Fibroblast of skin of right quadriceps (primary cell): ENCODE measurements at places on chromosomes 16 and 17.

DNA sequence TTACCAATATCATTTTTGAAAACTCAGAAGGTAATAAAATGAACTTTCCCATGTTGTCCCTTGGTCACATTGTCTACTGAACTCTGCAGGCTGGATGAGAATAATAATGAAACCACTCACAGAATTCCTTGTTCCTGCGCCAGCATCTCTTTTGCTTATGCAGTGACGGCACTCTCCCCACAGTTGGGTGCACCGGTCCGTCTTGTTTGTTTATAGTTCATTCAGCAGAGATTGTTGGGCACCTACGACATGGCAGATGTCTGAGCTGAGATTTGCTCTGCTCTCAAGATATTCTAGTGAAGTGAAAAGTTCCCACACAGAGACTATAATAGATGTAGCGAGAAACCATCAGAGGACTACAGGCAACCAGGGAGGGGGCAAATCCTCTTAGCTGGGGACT, 375.7 kb upstream of the CDH11 start:
- no peak for DNase-seq

GRCh38 chr16:47136099-47136842, 7.5 kb downstream of the NETO2 start:
- DNase-seq: peak; percentile 19

- no peak for DNase-seq
Observed at GRCh38 chr16:16017812-16018211, 68.4 kb downstream of the ABCC1 start.

GRCh38 chr17:28346199-28346580, 10.6 kb downstream of the TNFAIP1 start:
- DNase-seq: no peak

DNA sequence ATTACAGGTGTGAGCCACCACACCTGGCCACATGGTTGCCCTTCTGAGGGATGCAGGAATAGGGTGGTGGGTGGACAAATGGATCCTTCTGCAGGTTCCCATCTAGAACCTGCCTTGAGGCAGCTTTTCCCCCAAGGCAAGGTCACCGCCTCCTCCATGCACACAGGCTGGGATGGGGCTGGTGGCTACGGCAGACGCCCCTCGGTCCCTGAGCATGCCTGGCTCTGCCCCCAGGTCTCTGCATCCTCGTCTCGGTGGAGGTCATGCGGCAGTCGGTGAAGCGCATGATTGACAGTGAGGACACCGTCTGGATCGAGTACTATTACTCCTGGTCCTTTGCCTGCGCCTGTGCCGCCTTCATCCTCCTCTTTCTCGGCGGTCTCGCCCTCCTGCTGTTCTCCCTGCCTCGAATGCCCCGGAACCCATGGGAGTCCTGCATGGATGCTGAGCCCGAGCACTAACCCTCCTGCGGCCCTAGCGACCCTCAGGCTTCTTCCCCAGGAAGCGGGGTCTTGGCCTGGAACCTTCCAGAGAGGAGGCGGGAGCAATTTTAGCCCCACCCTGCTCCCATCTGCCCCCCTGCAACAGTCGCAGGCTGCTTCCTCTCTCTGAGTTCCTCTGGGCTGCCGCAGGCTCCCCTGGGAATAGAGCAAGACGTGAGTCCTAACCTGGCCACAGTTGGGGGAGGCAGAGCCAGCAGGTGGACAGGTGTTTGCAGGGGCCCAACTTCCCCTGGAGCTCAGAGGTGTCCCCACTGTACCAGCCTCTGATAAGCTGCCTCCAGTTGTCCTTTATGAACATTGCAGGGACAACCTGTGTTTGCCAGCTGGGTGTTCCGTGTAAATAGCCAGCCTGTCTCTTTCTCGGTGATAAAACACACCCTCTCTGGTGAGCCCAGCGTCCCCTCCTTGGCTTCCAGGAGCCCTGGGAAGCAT, 11.7 kb downstream of the CACNG1 start:
- no peak for DNase-seq

- DNase-seq: no peak
Observed at GRCh38 chr17:70646673-70647072, 477.3 kb downstream of the KCNJ2 start.

GRCh38 chr16:75938818-75939217, 212.5 kb upstream of the CPHXL start:
- peak; percentile 64 for DNase-seq

DNA sequence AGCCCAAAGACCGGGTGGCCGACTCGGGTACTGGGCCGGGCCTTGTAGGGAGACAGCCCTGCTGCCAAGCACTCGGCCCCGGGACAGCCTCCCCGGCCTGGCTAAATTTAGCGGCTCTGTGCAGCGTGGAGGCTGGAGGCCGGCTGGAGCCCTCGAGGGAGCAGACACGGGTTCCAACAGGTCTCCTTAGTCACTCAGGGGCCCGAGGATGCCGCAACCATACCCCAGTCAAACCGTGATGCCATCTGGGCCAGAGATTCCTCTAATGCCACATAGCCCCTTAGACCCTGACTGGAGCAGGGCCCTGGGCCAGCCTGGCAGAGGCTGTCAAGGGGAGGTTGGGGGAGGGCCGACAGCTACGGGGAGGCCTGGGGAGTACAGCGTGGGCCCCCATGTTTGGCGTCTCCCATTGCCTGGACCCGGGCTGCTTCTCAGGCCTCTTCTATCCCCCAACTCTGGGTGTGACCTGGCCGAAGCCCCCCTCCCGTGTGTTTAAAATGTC, 2.9 kb upstream of the P2RX1 start:
- DNase-seq: no peak

- DNase-seq: no peak
Observed at GRCh38 chr17:67359960-67360791, 6.2 kb downstream of the PSMD12 start.

DNA sequence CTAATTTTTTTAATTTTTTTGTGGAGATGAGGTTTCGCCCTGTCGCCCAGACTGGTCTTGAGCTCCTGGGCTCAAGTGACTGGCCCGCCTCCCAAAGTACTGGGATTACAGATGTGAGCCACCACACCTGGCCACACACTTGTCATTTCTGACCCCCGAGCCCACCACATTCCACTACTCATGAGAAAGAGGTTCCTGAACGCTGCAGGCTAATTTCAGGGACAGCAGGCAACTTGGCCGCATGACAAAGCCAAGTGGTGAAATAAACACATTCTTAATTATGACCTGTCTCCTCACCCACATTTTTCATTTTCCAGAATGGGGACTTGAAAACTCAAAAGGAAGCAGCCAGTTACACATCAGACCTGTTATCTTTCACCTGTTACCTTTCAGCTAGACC, 114.5 kb downstream of the ABCC6 start:
- no peak for DNase-seq

DNA sequence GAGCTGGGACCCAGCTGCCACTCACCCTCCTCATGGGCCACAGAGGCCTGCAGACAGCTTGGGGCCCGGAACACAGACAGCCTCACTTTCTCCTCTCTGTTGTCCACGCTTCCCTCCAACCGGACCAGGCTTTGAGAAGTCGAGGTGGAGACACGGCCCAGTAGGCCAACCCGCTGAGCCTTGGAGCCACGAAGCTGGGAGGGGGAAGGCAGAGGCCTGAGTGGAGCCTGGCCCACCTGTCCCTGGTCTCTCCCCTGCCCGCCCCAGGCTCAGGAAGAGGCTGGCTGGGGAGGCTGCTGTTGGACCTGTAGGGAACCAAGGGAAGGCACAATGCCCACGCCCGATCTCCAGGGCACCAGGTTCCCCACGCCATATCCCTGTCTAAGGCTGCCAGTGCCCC, 48.1 kb downstream of the RMI2 start:
- DNase-seq: no peak

DNA sequence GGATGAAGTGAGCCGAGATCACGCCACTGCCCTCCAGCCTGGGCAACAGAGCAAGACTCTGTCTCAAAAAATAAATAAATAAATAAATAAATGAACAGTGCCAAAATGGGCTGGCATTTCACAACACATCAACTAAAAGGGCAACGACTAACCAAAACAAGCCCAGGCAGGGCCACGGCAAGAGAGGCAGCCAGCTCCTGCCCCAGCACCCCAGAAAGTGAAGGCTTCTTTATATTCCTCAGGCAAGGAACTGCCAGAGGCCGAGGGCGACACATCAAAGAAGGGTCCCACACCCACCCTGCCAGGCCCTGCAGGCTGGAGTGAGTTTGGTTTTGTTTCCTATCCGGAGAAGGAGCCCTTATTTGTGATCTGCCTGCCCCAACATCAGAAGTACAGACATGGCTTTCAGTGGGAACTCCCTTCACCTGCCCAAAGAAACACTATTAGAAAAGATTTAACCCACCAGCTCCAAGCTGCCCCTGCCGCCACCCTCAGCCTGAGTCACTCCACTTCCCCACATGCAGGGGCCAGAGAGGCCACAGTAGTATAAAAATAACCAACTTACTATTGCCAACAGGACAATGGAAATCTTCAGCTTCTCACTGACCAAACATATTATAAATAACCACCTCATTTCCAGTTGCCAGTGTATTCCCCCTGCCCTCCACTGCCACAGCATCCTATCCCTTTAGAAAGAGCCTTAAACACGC, 8.0 kb downstream of the FBXO31 start:
- no peak for DNase-seq

DNA sequence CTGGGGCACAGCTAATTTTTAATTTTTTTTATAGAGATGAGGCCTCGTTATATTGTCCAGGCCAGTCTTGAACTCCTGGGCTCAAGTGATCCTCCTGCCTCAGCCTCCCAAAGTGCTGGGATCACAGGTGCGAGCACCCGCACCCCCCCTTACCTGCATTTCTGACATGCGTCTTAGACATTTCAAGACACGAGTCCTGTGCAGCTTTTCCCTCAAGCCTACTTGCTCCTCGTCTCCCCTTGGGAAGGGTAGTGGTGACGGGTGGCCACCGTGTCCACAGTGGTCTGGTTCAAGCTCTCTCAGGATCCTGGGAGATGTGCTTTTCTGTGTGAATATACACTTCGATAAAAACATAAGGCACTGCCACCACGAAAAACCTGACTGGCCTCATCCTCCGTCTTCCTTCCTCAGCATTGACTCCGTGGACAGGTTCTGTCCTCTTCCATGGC, 9.6 kb downstream of the CANT1 start:
- no peak for DNase-seq

DNA sequence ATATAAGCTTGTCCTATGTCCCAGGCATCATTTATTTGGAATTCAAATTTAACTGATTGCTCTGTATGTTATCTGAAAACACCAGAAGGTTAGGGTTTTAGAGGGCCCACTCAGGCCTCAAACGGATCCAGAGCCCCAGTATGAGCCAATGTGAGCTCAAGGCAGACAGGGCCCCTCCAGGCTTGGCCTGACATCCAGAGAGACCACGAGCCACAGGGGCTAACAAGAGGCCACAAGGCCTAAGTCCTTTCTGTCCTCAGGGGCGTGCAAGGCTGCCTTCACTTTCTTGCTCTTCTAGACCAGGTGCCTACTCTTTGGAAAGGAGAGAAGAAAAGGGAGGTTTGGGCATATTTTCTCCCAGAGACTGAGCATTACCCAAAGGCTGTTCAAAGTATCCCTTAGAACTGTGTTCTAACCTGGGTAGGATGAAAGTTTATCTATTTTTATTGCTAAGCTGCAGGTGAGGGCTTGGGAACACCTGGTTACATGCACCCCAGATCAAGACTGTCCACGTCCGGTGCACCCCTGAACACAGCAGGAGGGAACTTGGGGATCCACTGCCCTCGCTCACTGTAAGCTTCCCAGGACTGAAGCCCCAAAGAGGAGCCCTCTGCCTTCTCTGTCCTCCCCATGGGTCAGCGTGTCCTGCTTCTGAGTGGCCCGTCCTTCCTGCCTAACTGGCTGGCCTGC, 1.5 kb upstream of the ENGASE start:
- no peak for DNase-seq

GRCh38 chr17:36501963-36502362, 15.5 kb downstream of the ZNHIT3 start:
- no peak for DNase-seq

DNA sequence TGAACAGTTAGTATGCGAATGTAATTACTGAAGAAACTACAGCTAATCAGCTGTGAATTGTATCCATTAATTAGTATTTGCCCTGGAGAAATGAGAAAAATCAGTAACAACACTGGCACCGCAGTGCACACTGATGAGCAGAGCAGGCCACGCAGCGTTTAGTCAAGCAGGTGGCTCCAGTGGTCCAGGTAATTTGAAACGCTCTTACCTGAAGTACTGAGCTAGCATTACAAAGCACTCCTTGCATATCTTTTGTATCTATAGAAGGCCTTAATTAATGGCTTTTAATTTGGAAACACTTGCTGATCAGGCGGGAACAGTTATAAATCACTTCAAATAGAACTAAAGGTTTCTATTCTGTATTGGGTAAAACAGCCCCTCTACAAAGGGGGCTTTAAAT, 76.4 kb downstream of the TOX3 start:
- no peak for DNase-seq

DNA sequence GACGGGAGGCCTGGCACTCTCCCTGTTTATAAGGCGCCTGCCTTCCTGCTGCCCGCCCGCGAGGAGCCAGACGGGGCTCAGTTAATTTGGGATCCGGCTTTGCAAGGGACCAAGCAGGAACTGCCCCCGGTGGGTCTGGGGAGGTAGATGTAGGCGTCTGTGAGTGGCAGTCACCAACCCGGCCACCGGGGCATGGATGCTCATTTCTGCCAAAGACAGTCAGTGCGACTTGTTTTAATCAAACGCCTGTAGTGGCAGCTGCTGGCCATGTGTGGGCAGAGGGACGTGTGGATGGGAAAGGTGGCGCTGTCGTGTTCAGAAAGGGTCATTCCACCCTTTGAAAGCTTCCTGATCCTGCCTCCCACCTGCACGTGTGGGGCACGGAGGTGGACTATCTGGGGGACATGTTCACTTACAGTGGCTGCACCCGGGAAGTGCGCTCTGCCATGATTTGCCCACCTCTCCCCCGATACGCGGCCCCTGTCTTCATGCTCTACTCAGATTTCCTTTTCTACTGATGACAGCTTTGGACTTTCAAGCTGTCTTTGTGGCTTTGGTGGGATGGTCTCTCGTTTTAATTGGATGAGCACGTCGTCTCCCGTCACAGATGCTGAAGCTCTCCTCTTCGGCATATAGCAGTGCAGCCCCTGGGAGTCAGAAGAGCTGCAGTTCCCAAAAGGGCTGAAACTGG, 60.3 kb upstream of the CIBAR2 start:
- peak; percentile 58 for DNase-seq

DNA sequence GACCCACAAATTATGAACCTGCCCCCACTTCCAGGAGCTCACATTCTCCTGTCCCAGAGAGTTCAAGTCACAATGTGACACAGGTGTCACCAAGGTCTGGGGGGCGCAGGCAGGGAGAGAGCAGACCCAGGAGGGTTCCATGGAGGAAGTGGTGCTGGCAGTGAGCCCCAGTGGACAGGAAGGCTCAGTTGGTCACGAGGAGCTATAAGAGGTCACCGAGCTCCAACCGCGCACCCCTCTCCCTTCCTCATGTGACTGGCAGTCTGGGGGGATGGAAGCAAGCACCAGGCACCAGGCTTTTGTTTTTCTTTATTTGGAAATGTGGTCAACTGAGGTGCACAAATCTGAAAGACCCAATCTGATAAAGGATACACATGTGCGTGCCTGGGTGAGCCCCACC, 2.5 kb downstream of the ITGAD start:
- no peak for DNase-seq
